CD4-positive, alpha-beta T cell (primary cell): ENCODE measurements at places on chromosomes 7 and 10. TPM values are rescaled to one million over a fixed set of nuclear protein-coding genes. Genes with fewer than 3 reads are reported as not detected.

DNA sequence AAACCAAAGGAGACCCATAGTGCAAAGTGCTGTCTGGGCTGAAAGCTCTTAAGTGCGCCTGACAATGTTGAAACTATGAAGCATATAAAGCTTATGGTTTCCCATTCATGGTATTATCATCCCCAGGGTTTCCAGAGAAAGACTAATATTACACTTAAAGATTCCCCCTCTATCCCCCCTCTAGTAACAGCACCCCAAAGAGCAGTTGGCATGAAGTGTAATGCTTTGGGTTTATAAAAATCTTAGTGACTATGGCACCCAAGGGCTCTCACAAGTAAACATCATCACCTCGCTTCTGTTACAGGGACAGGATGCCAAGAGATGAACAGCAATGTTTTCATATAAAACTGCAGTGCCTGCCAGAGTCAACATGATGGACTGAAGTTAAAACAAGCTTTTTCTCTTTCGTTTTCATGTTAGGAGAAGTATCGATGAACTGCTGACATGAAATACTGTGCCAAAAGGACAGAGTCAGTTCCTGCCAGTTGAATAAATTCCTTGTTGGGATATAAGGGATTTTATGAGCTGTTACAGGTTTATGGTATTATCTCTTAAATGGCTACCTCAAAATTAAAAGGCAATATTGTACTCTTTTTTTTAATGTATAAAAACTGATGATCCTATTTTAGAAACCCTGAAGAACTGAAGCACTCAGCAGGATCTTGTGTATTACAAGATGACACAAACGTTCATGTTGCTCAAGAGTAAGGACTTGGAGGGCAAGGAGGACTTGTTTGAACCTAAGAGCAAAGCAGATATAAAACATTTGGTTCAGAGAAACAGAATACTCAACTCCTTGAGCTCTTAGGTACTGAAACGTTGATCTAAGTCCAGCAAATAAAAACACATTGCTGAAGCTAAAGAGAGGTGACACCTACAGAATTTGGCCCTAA lies 203.7 kb upstream of the IMMP2L start:
- H3K36me3 ChIP-seq = no peaks in the 10 kb centered on the region
- no peak overlapping the region for H3K4me3 ChIP-seq
- no peaks in the 10 kb centered on the region for H3K27me3 ChIP-seq
- DNase-seq = no peak

GRCh38 chr7:106285855-106286492 lies 1.2 kb upstream of the NAMPT start:
- no peak for DNase-seq
- H3K4me3 ChIP-seq = peak overlapping the region; percentile 75
- H3K27ac ChIP-seq = peak overlapping the region; percentile 89
- peaks cover 9% of the 10 kb centered on the region for H3K4me1 ChIP-seq

DNA sequence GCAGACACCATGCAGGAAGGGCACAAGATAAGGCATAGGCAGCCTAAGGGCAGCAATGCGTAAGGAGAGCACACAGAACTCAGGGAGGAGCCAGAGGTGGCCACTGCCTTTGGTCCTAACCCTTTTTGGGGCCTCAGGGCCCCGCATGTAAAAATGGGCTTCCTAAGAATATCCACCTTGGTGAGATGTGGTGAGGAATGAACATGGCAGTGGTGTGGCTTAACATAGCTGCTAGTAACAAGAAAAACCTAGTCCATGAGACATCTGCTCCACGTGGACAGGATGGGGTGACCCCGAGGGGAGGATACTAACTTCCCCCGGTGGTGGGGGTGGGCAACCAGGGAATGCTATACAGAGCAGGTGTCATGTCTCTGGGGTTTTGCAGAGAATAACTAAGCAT lies 18.0 kb downstream of the MAT1A start:
- no peaks in the 10 kb centered on the region for H3K4me1 ChIP-seq
- no peak for DNase-seq
- no peak overlapping the region for H3K4me3 ChIP-seq

- no peak overlapping the region for H3K27ac ChIP-seq
- H3K4me1 ChIP-seq = no peaks in the 10 kb centered on the region
- DNase-seq = no peak
- no peak overlapping the region for H3K4me3 ChIP-seq
- peaks cover 77% of the 10 kb centered on the region for H3K36me3 ChIP-seq
Measured at GRCh38 chr7:130024390-130024789, 26.8 kb downstream of the ZC3HC1 start.

DNA sequence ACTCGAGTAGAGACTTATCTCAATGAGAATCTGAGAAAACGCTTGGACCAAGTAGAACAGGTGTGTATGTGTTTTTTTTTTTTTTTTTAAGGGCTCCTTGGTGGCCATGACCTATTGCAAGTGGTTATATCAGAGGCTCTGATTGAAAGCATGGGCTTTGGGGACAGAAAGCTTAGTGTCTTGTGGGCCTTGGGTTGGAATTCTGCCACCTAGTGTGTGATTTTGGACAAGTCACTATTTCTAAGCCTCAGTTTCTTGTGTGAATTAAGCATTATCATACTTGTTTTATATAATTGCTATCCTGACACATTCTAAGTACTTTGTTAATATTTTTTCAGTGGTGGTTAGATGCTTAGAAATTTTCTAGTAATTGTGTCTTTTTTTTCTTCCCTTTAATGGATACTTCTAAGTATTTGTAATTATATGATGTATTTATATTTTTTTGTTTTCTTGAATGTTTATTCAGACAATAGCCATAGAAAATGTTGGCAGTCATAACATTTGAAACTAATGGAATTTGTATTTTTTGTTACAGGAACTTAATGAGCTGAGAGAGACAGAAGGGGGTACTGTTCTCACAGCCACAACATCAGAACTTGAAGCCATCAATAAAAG lies 33.1 kb downstream of the SMC3 start:
- no peaks in the 10 kb centered on the region for H3K4me1 ChIP-seq
- H3K27me3 ChIP-seq = no peaks in the 10 kb centered on the region
- no peak overlapping the region for H3K27ac ChIP-seq
- no peak for DNase-seq
- peaks cover 62% of the 10 kb centered on the region for H3K36me3 ChIP-seq
- H3K4me3 ChIP-seq = no peak overlapping the region

GRCh38 chr7:23294549-23295400 lies 4.4 kb upstream of the MALSU1 start:
- no peaks in the 10 kb centered on the region for H3K27me3 ChIP-seq
- H3K27ac ChIP-seq = no peak overlapping the region
- H3K4me3 ChIP-seq = no peak overlapping the region
- no peak for DNase-seq
- peaks cover 15% of the 10 kb centered on the region for H3K4me1 ChIP-seq

GRCh38 chr10:35251373-35252100 lies 84.8 kb upstream of the CCNY start:
- no peaks in the 10 kb centered on the region for H3K36me3 ChIP-seq
- H3K27ac ChIP-seq = no peak overlapping the region
- H3K4me3 ChIP-seq = no peak overlapping the region
- no peaks in the 10 kb centered on the region for H3K4me1 ChIP-seq
- no peaks in the 10 kb centered on the region for H3K27me3 ChIP-seq

DNA sequence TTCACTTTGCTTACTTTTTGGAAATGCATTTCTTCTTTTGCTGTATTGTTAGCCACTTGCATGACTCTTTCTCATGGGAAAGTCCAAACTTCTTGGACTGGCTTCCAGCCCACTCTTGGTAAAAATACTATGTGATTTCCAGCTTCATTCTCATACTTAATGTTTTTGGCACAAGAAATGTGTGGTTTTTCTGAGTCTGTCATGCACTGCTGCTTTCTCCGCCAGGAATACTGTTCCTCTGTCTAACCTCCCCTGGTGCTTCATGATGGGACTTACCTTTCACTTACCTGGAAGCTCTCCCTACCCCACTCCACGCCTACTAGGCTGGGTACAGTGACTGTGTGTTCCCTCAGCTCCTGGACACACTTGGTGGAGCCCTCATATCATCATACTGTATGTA lies 18.7 kb downstream of the MGAM2 start:
- H3K36me3 ChIP-seq = no peaks in the 10 kb centered on the region
- peaks cover 3% of the 10 kb centered on the region for H3K27me3 ChIP-seq
- no peak overlapping the region for H3K27ac ChIP-seq
- no peak overlapping the region for H3K4me3 ChIP-seq

GRCh38 chr7:101373812-101374614 lies 11.3 kb downstream of the COL26A1 start:
- no peak overlapping the region for H3K27ac ChIP-seq
- peaks cover 4% of the 10 kb centered on the region for H3K27me3 ChIP-seq
- no peak for DNase-seq
- no peak overlapping the region for H3K4me3 ChIP-seq

Gene FFAR4
- total RNA-seq = not detected

DNA sequence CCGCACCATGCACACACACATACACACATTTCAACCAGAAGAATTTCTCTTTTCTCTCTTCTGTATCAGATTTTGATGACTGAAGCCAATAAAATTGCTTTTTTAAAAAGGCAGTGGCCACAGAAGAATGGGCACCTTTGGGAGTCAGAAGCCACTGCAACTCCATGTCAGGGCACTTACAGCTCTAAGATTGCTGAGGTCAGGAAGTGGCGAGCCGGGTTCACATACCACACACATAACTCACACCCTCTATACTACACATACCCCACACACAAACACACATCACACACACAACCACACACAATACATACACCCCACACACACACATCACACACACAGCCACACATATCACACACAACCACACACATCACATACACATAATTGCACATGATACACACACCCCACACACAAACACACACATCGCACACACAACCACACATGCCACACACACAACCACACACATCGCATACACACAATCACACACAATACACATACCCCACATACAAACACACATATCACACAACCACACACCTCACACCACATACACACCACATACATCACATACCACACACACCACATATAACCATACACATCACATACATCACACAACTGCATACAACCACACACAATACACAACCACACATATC lies 31.2 kb downstream of the GPRIN2 start:
- no peak for DNase-seq
- no peaks in the 10 kb centered on the region for H3K4me1 ChIP-seq
- H3K27ac ChIP-seq = no peak overlapping the region
- no peaks in the 10 kb centered on the region for H3K27me3 ChIP-seq

- H3K27ac ChIP-seq = no peak overlapping the region
- no peaks in the 10 kb centered on the region for H3K27me3 ChIP-seq
- no peak for DNase-seq
- H3K36me3 ChIP-seq = no peaks in the 10 kb centered on the region
Measured at GRCh38 chr10:52984169-52984568, 211.6 kb upstream of the MBL2 start.

- DNase-seq = no peak
- H3K27ac ChIP-seq = no peak overlapping the region
- H3K4me1 ChIP-seq = no peaks in the 10 kb centered on the region
- no peak overlapping the region for H3K4me3 ChIP-seq
- H3K36me3 ChIP-seq = no peaks in the 10 kb centered on the region
Measured at GRCh38 chr7:147060070-147060469, 943.5 kb downstream of the CNTNAP2 start.

Gene DNAJB6
- total RNA-seq = 232 TPM

DNA sequence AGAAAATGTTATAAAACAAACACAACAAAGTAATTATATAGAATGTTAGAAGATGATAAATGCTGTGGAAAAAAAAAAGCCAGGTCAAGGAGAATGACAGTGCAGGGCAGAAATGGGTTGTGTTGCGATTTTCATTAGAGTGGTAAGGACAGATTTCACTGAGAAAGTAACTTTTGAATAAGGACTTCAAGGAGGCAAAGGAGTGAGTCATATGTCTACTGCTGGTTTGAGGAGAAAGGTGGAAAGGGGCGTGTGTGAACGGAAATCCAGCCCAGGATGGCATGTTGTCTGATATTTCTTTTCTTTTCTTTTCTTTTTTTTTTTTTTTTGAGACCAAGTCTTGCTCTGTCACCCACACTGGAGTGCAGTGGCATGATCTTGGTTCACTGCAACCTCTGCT lies 12.3 kb upstream of the DLD start:
- peaks cover 4% of the 10 kb centered on the region for H3K4me1 ChIP-seq
- no peak overlapping the region for H3K27ac ChIP-seq
- no peak for DNase-seq

Gene OR2A42
- total RNA-seq = not detected

- H3K27ac ChIP-seq = no peak overlapping the region
- H3K36me3 ChIP-seq = no peaks in the 10 kb centered on the region
- DNase-seq = no peak
- H3K27me3 ChIP-seq = peaks cover 13% of the 10 kb centered on the region
Measured at GRCh38 chr10:47443145-47443544, 40.8 kb downstream of the ANXA8 start.

Gene SDHAF3
- total RNA-seq = 3.2 TPM

GRCh38 chr7:27946351-27946750 lies 206.4 kb downstream of the TAX1BP1 start:
- H3K4me3 ChIP-seq = no peak overlapping the region
- no peaks in the 10 kb centered on the region for H3K4me1 ChIP-seq
- H3K27me3 ChIP-seq = no peaks in the 10 kb centered on the region
- H3K27ac ChIP-seq = no peak overlapping the region

Gene MYL10
- not detected for total RNA-seq

DNA sequence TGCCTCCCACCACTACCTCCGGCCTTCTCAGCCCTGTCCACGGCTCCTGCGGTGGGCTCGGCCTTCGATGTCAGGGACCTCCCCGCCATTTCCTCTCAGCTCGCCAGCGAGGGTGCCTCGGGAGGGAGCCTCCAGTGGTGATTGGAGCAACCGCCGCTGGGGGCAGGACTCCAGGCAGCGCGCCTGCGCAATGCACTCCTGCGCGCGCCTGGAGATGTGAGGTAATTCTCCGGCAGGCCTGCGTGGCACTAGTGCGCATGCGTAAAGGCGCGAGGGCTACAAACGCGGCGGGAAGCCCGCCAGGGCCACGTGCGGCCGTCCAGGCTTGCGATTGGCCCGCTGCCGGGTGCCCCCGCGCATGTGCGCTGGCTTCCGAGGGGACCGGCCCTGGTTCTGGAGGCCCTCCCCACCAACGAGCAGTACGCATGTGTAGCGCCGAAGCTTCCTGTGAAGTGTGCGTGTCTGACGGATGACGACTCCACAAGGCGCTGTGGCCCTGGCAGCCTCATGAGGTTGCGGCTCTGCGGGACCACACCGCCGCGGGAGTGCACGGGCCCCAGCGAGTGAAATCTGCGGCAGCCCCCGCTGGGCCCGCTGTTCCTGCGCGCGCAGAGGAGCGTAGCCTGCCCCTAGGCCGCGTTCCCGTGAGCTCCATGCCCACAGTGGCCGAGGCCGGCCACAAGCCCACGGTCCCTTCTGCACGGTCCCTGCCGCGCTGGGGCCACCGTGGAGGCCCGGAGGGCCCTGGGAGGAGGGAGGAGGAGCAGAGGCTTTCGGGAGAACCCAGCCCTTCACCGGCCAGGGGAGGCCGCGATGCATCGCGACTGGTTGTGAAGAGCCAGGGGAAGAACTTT lies at the start of gene SYCE1:
Gene SYCE1, minus strand, starts transcription at position 143 of the 854 bp plus-strand sequence. Its CDS starts 54 bp downstream, at position 89.
- H3K4me3 ChIP-seq = peak within 1 kb of the TSS; percentile 20
- no peak within 1 kb of the TSS for H3K27ac ChIP-seq
- no peak for DNase-seq
- no peaks in the 10 kb centered on the region for H3K4me1 ChIP-seq

Gene GJD4
- total RNA-seq = not detected
